ENCODE measurements at places on chromosomes 7 and 10.
A peak's percentile ranks its signal among the peaks of the same experiment; 100 is the strongest.

GRCh38 chr7:151566897-151567320 lies 47.2 kb upstream of the RHEB start:
- DNase-seq, result no peak

DNA sequence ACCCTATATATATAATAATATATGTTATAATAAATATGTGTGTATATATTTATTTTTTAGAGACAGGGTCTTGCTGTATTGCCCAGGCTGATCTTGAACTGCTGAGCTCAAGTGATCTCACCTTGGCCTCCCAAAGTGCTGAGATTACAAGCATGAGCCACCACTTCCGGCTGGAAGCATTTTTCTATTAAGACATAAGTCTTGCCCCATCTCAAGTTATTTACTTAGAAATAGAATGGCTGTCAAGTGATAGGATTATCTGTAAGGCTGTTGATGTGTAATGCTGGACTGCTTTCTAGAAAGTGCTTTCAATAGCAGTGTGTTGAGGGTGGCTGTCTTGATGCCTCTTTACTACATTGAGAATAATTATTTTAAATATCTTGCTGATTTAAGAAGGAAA lies 65.2 kb downstream of the ZMYND11 start:
- no peak for DNase-seq

DNA sequence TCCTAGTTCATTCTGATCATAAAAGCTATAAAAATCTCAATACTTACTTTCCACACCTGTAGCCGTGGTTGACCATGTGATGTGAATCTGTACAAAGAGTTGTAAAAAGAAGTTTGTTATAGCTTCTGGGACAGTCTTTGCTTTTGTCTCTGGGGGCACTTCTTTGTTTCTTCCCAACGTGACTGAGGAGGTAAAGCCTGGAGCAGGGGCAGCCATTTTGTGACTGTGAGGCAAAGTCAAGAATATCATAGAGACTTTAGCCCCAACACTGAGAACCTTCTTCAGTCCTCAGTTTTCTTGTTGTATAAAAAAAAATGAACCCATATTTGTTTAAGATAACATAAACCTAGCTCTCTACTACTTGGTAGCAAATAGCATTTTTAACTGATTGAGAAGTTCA lies 29.4 kb upstream of the LYZL1 start:
- DNase-seq, result no peak

GRCh38 chr7:105656922-105657521 lies 75.7 kb upstream of the EFCAB10 start:
- peak; percentile 82 for DNase-seq

DNA sequence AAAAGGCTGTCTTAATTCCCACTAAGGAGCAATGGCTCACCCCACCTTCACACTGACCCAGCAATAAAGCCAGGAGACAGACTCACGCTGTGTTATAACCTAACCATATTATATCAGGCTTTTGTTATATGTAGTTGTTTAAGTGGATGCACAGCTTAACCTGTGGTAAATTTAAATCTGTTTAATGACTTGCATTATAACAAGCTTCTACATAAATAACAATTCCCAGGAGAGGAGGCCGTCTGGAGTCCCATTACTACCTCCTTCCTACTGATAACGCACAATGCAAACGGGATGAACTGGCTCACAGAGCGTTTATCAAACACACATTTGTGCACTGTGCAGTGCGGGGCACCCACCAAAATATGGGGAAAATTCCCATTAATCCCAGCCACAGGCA lies 102.1 kb upstream of the MGMT start:
- DNase-seq, result no peak

- DNase-seq, result no peak
These were observed at the start of gene SLIT1 for GRCh38 chr10:97185326-97186058. TSS of gene SLIT1 (minus strand) at chr10:97185959. CDS start at chr10:97185674, 285 bp downstream.

DNA sequence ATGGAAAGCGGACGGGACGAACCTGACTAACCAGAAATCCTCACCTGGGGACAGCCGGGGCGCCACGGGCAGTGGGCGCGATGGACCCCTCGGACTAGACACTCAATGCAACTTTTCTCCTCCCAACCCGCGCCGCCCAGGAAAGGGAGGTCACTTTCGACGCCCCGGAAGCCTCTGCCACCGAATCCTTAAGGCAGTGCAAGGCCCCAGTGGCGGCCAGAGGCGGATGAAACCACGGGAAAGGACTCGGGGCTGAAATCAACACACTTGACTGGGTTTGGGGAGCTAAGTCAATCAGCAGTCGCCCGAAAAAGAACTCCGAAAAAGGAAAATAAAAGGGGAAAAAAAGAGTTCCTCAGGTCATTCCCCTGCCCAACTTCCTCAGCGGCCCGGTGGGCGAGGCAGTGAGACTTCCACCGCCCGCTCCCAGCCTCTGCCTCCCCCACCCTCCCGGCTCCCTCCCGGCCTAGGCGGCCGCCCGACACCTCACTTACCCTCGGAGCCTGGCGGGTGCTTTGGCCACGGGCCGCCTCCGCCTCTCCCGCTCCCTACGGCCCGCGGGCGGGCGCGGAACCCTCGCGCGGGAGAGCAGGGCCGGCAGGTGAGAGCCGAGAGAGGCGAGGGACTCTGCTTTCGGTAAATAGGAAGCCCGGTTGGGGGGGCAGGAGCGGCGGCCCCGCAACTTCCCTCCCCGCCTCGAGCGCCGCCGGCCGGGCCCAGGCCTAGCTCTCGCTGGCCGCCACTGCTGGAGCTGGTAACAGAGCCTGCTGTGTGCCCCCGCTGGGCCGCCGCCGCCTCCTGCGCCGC lies 518 bp downstream of the WAPL start:
- DNase-seq, result peak; percentile 70

DNA sequence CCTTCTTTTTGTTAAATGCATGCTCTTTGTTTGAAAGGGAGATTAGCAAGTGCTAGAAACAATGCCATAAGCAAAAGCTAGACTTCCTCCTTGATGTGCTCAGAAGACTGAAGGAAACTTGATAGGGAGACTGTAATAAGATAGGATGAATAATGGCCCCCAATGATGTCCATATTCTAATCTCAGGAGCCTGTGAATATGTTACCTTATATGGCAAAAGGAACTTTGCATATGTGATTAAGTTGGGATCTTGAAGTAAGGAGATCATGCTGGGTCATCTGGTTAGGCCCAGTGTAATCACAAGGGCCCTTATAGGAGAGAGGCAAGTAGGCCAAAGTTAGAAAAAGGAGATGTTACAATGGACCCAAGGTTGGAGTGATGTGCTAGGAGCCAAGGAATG lies 13.6 kb upstream of the LIPM start:
- no peak for DNase-seq

DNA sequence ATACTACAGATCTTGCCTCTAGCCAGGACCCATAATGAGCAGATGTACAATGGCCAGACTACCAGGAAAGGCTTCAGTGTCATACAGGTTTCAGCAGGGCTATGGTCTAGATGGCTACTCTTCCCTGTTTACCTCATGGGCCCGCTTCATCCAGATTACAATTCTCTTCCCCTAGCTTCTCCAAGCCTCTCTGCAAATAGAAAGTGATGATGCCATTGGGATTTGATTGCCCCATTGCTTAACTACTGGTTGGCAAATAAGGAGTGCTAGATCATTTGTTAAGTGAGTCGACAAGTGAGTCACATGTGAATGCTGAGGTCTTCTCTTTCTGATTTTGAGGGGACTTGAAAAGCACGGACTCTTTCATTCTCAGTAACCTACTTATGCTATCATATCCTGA lies 361.5 kb upstream of the LRRTM3 start:
- no peak for DNase-seq

- DNase-seq, result no peak
These were observed 225.9 kb upstream of the TMEM72 start for GRCh38 chr10:44685220-44685619.

GRCh38 chr7:38977685-38978084 lies at the start of gene POU6F2:
TSS of gene POU6F2 (plus strand) at chr7:38977909. CDS start at chr7:38977954, 45 bp downstream.
- DNase-seq, result no peak

GRCh38 chr7:150357270-150357669 lies 11.4 kb upstream of the REPIN1 start:
- DNase-seq, result peak; percentile 72

DNA sequence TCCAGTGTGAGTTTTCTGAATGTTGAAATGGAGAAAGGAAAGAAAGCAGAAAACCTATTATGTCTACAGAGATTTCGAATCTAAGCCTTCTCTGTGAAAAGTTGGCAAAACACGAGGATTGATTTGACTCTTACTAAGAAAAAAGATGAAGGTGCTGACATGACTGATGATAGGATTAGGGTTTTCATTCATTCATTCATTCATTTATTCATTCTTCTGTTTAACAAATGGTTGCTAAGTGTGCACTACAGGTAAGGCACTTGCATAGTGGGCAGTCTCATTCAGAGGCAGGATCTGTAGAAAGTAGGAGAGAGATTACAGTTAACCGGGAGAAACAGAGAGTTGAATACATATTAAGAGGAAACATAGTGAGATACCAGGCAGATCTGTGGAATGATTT lies 137.1 kb downstream of the ZNF365 start:
- no peak for DNase-seq

- no peak for DNase-seq
These were observed 267.4 kb downstream of the RNLS start for GRCh38 chr10:88315755-88316154.

DNA sequence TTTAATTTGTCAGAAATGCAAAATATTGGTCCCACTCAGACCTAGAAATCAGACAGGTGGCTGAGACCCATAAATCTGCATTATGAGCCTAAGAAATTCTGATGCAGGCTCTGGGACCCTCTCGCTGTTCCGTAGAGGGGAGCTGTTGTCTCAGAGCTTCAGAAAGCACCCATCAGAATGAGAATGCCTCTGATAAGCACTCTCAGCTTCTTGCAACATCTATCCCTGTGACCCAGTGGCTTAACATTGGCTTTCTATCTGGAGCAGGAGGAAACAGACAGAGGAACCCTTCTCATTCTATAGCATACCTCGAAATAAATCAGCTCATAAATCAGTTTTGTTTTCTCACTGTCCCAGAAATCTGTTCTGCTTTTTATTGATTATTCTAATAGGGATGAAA lies 184.6 kb upstream of the SP4 start:
- DNase-seq, result no peak

- no peak for DNase-seq
These were observed 37.7 kb downstream of the ATXN7L1 start for GRCh38 chr7:105838627-105839231.

DNA sequence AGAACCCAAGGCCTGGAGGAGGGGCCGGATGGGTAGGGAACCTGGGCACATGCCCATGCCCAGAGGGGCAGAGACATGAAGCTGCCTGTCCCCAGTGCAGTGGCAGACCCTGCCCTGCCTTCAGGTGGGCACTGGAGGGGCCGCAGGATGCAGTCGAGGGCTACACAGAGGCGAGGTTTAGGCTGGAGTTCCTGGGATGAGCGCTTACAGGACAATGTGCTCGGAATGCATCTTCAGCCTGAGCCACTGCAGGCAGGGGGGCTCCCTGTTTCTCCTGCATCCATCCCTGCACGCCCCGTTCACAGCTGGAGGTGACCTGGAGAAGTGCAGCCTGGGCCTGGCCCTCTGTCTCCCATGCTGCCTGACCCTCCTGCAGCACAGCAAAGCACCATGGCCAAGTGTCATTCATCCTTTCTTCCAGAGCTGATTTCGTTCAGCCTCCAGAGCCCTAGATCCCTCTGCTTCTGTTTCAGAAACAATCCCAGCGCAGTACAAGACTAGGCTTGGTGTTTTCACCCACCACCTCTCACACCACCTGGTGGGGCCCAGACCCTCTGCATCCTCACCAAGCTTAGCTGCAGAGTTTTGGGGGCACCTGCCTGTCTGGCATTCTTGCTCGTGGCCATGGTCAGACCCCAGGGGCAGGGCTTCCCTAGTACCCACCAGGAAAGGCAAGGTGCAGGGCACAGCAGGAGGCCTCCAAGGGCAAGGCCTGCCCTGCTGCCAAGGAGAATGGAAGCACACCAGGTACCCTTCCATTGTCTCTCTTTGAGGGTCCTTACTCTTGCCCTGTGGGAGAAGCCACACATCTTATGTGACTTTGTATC lies 311.9 kb downstream of the TCERG1L start:
- no peak for DNase-seq

DNA sequence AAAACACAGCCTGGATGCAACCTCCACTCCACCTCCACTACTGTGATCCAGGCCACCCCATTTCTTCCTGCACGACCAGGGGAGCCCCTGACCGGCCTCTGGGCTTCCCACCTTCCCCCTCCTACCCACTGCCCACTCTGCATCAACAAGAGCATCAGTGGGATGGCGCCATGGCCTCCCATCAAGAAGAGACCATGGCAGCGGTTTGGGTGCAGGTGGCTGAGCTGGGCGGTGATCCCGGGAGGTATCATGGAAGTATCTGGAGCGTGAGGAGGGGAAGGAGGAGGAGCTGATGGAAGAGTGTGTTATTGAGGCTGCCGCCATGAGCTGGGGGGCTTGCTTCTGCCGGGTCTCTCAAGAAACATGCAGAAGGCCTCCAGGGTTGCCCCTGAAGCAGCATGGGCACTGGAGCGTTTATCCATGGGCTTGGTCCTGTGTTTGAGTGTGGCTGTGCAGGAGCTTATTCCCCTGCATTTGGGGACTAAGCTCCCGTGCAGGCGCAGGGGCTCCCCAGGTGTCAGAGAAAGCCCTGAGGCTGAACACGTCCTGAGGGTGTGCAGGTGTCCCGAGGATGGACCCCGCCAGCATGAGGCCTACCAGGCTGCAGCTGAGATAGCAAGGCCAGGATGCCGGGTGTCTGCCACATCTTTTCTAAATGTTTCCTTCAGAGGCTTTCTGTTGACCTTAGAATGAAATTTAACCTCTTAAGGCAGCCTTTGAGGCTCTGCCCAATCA lies 99.2 kb upstream of the PCBD1 start:
- DNase-seq, result no peak

DNA sequence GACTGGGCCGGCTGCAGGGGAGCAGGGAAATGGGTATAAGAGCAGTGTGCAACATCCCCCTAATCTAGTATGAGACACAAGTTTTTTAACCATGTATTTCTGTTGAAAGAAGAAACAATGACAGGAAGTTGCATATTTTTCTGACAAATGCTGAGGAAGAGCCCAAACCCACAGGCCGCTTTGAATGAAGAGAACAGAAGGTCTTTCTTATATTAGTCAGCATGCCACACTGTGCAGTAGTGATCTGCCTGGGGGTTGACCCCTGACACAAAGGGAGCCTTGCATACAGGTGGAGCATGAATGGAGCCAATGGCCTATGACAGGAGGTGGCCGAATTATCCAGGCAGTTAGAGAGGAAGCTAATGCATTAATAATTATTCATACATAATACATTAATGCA lies 518.3 kb downstream of the PLXDC2 start:
- DNase-seq, result no peak

All from activated T-cell treated with anti-CD3 and anti-CD28 coated beads, Interleukin-2, amount 50 U/mL, for 48 hours (primary cell).